ENCODE measurements at places on chromosomes 7 and 10.

DNA sequence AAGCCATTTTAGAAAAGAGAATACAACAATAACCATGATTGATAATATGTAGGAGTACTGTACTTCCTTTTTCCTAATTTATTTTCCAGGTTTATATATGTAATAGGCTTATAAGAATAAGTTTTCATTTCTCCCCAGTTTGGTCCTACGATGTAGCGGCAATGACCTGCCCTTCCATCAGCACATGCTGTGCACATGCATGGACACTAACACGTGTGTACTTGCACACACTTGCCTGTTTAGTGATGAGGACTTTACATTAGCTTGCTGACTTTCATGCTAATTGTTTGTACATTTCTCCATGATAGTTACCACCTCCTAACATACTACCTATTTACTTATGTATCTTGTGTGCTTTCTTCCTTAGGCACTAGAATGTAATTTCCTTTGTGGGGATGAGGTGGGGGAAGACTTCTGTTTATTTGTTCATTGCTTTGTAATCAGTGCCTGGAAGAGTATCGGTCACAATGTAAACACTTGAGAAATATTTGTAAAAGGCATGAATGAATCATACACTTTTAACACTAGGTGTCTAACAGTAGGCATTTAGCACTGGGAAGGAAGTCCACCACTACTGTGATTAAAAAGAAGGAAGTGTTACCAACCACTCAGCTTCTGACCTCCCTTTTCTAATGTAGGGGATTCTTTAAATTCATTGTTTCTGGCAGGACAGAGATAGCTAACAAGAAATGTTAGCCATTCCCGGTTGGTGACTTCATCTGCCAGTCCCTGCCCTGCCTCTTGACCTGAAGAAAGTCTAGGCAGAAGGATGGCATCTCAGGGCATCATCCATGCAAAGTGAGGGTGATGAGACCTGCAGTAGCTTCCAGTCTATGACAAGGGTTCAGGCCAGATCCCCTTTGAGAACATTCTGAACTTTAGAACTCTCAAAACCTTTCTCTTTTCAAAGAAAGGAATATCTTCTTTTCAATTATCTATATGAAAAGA, 120.2 kb upstream of the RAB18 start:
- DNase-seq = no peak

DNA sequence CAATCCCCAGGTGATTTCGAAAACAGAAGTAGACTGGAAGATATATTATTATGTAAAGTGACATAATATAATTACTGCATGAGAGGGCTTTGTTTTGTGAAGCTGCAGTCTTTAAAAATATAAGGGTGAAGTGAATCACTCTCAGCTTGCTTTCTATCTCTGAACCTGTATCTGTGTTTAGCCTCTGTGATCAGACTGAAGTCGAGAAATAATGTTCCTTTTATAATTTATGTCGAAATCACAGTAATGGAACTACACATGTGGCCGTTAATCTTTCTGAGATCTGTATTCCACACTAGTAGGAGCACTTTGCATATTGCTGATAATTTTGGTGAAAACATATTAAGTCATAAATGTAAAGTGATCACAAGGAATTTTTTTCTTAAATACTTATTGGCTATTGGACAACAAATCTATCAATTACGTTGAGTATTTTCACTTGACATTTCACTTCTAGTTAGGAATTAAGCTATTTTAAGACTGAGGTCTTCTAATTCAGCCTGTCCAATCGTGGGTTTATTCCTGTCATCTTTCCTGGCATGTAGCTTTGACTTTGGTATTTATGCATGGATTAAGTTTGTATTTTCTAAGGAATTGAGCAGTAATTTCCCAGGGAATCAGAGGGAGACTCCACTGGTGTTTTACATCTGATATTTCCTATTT, 268.2 kb upstream of the POT1 start:
- no peak for DNase-seq

GRCh38 chr10:27038168-27038567, 62.1 kb downstream of the ANKRD26 start:
- DNase-seq = no peak

DNA sequence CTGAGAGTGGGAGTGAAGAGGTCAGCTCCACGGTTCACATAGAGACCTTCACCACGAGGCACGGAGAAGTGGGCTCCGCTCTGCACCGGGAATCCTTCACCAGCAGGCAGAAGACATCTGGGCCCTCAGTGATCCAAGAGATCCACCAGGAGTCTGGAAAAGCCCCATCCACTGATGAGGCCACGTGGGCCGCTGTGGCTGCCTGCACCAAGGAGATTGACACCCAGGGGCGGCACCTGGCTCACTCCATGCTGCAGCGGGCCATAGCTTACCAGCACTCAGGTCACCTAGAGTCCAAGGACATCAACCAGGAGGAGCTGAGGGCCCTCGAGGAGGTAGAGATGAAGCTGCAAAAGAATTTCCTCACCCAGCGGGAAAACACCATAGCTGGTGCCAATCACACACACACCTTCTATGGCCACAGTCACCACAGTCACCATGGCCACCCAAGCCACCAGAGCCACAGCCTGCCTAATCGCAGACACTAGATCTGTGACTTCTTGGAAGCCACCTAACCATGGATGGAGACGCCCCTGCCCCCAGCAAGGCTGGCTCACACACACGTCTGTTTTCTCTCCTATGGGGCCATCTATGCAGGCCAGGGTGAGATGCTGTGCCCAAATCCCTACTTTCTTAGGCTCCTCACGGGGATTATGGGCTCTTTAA, 694 bp downstream of the C10orf62 start:
- DNase-seq = no peak

DNA sequence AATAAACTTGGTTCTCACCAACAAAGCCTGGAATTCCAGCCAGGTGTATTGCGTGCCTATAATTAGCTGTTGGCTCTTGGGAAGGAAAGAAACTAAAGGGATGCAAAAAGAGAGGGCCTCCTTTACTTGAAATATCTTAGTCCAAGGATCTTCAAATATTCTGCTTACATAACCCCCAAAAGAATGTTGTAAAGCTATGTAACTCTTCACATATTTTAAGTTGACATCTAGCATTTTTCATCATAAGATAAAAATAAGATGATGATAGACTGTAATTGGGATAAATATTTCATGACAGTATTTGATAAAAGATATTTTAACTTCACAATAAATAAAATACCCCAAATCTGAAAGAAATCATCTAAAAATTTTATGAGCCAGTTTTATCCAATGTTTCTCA, 52.5 kb upstream of the SEPTIN7 start:
- no peak for DNase-seq

DNA sequence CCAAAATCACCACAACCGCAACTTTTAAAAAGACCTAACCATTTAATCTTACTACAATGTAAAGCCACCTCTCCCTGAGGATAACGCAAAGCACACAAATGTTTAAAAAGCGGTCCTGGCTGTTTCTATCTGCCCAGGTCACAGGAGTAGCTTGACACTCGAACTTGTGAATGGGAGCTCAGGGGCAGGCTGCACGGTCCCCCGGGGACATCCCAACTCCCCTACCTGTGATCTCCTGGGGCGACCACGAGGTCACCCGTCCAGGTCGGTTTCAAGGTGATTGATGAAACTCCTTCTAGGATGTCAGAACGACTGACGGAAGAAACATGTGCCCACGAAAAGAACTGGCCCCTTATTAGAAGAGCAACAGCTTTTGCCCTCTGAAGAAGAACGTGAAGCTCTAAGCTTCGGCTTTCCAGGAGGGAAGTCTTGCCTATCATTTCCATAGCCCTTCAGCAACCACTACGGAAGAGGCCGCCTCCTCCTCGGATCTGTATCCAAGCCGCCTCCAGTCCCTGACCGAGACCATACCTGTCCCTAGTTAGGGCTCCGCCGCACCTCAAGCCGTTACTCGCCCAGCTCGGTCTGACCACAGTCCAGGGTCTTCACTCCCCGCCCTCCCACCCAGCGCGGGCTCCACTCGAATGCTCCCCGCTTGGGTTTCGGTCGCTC, 459 bp downstream of the CYCS start:
- DNase-seq = no peak

DNA sequence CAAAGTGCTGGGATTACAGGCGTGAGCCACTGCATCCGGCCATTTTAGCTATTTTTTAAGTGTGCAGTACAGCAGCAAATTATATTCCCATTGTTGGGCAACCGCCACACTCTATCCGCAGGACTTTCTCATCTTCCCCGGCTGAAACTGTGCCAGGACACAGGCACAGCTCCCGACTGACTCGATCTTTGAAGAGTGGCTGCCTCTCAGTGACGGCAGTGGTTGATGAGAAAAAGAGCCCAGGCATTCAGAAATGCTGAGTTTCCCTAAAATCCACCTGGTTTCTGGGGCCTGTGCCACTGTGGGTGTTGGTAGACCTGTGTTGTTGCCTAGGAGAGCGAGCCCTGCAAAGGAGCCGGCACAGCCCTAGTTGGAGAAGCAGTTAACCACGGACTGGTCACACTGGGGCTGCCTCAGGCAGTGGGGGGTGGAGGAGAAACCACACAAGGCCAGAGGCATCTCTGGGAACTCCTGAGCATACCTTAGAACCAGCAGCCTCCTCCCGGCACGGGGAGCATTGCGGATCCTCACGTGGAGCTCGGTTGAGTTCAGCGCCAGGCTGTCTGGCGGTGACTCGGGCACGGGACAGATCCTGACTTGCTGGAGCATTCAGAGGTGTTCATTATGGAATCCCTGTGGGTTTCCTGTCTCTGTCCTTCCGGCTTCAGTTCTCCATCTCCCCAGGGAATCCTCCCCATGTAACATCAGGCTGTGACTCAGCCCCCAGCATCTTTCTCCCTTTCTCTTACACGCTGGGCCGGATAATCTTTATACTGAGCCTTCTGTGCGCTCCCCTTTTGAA, 16.2 kb downstream of the PFKFB3 start:
- DNase-seq = no peak

DNA sequence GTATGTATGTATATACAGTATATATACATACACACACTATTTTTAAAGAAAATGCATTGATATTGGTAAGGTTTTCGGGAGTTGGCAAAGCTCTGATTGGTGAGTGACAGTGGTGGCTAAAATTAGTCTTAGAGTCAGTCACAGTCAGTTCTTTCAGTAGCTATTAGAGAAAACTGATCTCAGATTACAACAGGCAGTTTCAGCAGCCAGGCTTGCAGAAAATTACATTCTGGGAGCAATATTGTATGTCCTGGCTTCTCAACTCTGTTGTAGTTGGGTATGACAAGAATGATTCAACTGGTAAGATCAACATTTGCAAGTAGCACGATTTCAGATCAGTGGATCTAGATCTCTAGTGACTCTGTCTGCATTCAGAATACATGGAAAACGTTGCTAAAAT, 897.9 kb upstream of the AUTS2 start:
- DNase-seq = no peak

- DNase-seq = no peak
These were observed 49.8 kb downstream of the ZMIZ1 start for GRCh38 chr10:79118286-79119202.

- no peak for DNase-seq
These were observed 97.4 kb upstream of the BMPER start for GRCh38 chr7:33807779-33808482.

GRCh38 chr7:155490697-155491628, 33.0 kb downstream of the EN2 start:
- no peak for DNase-seq

GRCh38 chr7:30029696-30030095, 1.5 kb downstream of the PLEKHA8 start:
- no peak for DNase-seq

- DNase-seq = no peak
These were observed 48.2 kb upstream of the ODAD2 start for GRCh38 chr10:28047061-28047460.

DNA sequence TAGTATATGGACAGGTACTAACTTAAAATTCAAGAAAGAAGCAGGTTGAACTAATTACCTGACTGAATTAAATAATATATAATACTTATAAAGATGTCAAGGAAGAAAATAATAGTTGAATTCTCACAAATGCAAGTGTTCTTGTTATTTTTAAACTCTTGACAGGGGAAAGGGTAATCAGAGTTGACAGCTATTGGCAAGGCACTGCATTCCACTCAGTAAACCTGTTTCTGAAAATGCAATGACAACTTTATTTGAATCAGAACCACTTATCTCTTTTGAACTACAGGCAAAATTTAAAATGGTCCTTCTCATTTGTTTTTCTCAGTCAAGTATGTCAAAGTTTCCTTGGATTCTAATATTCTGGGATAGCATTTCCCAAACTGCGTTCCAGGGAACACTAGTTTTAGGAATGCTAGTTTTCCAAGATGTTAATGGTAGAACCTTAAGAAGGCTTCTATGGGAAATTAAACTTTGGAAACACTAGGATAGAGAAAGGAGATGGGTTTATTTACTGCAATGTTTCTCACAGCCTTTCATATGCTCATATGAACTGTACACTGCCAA, 103.7 kb upstream of the LRRN3 start:
- DNase-seq = no peak

DNA sequence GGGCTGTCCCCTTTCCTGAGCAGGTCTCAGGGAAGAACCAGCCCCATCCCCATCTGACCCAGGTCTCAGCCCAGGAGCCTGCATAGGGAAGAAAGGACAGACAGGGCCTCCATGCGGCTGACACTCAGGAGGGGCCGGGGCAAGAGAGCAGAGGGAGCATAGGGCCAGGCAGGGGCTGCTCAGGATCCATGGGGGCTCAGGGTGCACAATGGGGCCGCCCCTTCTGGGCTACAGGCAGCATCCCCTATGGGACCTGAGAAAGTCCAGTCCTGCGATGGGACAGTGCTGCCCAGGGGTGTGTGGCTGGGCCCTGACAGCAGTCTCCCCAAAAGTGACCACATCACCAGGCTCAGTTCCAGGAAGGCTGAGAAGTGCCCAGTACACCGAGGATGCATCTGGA, 32.7 kb upstream of the ZNF735 start:
- DNase-seq = no peak

GRCh38 chr10:34454590-34455261, 360.4 kb downstream of the PARD3 start:
- DNase-seq = no peak

DNA sequence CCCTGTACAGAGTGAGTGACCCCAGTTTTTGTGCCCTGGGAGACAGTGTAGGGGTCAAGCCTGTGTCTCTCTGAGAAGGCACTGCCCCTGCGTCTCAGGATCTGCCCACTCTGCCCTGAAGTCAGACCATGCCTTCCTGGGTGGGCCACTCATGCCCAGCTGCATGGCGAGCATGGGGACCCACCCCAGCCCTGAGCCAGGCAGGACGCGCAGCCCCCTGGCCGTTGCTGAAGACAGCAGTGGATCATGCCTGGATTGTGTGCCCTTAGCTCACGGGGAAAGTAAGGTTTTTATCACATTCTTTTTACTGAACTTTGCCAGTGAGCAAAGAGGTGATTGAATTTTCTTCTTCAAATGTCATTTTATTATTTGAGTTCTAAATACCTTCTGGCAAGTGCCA, 66.2 kb downstream of the WDR37 start:
- no peak for DNase-seq

DNA sequence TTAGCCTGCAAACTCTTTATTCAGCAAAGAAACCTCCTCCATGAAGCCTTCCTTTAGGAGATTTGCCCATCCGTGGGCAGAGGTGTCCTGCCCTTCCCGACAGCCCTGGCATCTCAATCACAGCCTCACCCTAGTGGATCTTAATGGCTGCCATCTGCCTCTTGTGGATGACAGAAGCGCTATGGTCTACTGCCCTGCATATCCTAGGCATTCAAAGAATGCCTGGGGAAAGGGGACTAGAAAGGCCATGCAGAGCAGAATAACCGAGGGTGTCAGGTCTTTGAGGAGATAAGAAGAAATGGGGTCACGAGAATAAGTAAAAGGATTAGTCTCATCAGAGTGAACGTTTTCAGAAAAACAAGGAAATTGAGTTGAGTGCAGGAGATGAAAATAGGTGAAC, 57.7 kb upstream of the SPOCK2 start:
- DNase-seq = no peak

GRCh38 chr7:151491859-151492258, 27.8 kb downstream of the RHEB start:
- DNase-seq = no peak

- no peak for DNase-seq
These were observed 133.4 kb downstream of the SPAG6 start for GRCh38 chr10:22478555-22479334.

Data from stimulated activated CD4-positive, alpha-beta T cell treated with anti-CD3 and anti-CD28 coated beads, Interleukin-1b, Interleukin-23, amount 100 ng/mL, for 1 hour (primary cell).